ENCODE measurements at places on chromosomes 1 and 21.

GRCh38 chr1:56029319-56030003 is 549.9 kb downstream of the PLPP3 start:
- no peak for DNase-seq

DNA sequence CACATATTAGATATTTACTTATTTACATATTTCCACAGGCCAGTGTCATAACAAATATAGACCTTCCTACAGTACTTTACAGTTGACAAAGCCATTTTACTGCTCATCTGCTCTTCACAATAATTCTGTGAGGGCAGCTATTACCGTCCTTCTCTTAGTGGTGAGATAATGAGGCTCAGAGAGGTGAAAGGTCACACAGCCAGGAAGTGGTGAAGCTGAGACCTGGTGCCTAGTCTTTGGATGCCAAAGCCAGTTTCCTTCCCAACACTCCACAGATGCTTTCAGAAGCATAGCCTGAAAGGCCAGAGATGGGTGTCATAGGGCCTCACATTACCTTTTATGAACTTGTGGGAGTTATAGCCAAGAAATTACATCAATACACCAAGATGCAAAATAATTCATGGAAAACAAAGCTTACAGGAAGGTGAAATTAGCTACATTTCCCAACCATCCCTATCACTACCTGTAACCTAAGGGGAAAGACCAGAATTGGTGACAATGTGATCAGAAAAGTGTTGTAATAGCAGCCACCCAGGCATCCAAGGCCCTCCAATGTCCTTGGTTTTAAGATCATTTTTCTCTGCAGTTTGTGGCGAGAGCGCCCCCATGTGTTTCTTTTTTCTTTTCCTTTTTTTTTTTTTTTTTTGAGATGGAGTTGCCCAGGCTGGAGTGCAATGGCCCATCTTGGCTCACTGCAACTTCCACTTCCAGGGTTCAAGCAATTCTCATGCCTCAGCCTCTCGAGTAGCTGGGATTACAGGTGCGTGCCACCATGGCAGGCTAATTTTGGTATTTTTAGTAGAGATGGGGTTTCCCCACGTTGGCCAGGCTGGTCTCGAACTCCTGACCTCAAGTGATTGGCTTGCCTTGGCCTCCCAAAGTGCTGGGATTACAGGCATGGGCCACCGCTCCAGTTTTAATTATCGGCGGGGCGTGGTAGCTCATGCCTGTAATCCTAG is 26.5 kb upstream of the RPL11 start:
- DNase-seq, result no peak

DNA sequence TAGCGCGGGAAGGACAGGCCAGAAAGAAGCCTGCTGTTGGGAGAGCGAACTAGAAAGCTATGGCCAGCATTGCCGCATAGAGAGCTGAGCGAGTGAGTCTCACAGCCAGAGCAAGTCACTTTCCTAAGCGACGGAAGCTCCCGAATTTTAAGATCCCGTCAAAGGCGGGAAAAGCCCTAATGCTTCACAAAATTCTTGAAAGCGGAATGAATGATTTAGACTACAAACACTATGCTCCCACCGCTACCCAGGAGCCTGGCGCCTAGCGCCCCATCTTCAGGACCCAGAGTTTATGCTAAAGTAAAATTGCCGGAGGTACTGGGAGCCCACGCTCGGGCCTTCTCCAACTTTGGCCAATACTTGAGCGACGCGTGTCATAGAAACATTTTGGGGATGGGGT is 409.9 kb upstream of the ESRRG start:
- no peak for DNase-seq

DNA sequence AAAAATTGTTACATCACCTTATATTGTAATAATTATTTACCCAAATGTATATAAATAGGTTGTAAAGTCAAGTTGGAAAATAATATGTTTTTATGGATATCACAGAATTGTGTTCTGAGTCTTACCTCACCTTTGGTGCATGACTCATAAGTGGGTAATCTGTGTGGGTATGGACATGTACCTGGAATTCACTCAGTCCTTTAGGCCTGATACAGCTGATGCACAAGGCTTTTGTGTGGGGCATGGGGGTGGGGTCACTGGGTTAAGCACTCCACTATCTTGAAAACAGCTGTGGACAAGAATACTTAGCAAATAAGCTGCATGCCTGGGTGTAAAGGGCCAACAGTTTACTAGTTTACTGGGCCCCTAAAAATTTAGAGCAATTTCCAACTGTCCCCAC is 34.4 kb downstream of the INKA2 start:
- DNase-seq, result no peak

GRCh38 chr1:48831120-48831978 is 54.7 kb upstream of the BEND5 start:
- no peak for DNase-seq

- DNase-seq, result no peak
Observed at GRCh38 chr1:204149635-204150565, 1.9 kb downstream of the ETNK2 start.

- no peak for DNase-seq
Observed at GRCh38 chr1:14741532-14741931, 143.0 kb downstream of the KAZN start.

- DNase-seq, result no peak
Observed at GRCh38 chr21:29885491-29885890, 54.3 kb downstream of the GRIK1 start.

DNA sequence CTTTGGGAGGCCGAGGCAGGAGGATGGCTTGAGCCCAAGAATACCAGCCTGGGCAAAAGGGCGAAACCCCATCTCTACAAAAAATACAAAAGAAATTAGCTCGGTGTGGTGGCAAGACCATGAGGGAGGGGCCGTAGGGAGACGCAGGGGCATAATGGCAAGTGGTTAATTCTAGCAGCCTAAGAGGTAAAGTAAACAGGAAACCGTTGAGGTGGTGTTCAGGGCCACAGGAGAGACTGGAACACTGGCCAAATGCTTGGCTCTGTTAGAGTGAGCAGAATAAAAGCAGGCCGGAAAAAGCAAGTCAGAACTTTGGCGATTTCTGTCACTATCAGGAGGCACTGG is 89.2 kb downstream of the RIPK4 start:
- peak; percentile 39 for DNase-seq

GRCh38 chr1:33369764-33370163 is 48.9 kb upstream of the A3GALT2 start:
- DNase-seq, result no peak

- no peak for DNase-seq
Observed at GRCh38 chr1:67611846-67612245, 73.2 kb upstream of the GADD45A start.

GRCh38 chr1:31122101-31122735 is 56.7 kb upstream of the PUM1 start:
- no peak for DNase-seq

DNA sequence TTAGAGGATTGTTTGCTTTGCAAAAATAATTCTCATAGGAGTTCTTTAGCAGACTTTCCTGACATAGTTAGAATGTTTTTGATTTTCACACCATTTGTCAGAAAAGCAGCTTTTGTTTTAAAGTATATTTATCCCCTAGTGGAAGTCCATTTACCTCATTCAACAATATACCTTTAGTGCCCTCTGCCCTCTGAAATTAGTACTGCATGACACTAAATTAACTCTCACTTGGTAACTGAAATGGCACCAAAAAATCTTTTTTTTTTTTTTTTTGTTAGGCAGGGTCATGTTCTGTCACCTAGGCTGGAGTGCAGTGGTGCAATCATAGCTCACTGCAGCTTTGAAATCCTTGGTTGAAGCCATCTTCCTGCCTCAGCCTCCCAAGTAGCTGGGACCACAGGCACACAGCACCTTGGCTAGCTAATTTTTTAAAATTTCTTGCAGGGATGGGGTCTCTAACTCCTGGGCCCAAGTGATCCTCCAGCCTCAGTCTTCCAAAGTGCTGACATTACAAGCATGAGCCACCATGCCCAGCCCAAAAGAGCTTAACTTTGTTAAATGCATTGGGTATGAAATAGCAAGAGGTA is 13.6 kb downstream of the LRRC42 start:
- no peak for DNase-seq

DNA sequence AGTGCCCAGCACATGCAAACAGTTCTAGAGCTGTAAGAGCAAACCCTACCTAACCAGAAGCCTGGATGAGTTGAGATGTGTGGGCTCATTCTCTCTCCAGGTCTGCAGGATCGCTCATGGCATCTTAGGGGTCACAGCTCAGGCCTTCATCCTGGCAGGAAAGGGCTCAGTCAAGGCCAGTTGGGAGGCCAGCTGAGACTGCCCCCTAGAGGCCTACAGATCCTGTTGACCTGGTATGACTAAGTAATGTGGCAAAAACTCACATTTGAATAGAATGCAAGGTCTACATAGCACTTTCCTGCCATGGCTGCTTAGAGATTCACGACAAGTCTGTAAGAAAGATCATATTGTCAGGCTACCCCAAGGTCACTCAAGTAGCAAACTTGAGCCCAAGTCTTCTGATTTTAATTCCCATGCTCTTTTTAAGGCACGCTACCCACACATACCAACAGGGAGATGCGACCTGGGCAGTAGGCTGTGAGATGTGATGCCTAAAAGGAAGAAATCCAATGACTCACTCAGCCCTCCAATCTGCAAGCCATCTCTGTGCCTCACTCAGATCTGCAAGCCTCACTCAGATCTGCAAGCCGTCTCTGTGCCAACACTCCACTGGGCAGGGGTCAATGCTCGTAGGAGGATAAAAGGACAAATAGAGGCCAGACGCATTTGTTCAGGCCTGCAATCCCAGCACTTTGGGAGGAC is 5.1 kb upstream of the CAPN8 start:
- DNase-seq, result peak; percentile 31

Data from NCI-H774 (cell line).